ENCODE measurements at places on chromosomes 6 and 20.

DNA sequence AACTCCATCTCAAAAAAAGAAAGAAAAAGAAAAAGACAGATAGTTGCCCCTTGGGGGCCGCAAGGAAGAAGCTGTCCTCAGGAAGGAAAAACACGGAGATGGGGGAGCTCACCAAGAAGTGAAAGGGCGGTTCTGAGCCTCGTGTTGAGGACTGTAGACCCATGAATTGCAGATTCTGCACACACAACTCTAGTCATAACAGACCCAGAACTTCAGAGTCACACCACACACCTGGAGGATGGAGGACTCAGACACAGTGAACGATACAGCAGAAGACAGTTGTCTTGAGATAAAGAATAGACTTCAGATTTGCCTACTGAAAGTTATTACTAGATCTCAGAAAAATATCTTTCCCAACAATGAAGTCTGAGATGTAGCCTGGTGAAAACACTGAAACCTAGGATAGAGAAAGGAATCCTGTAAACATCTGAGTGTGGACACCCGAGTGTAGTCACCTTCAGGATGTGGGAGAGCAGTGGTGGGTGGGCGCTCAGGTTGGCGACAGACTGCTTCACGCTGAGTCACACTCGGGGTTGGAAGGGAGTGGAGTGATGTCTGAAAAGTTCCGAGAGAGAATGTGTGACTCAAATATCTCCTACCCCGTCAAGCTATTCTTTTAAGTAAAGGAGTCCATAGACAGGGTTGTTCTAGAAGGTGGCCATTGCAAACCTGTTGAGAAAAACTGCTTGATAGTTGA is 88.1 kb downstream of the MAP3K4 start:
- H3K36me3 ChIP-seq = peaks cover 3% of the 10 kb centered on the region
- no peaks in the 10 kb centered on the region for H3K4me1 ChIP-seq
- no peak overlapping the region for H3K27ac ChIP-seq
- no peaks in the 10 kb centered on the region for H3K27me3 ChIP-seq
- no peak overlapping the region for H3K4me3 ChIP-seq
- no peak for DNase-seq

GRCh38 chr20:20410678-20411077 is 42.8 kb downstream of the INSM1 start:
- H3K36me3 ChIP-seq = no peaks in the 10 kb centered on the region
- DNase-seq = no peak
- H3K4me3 ChIP-seq = no peak overlapping the region
- H3K27me3 ChIP-seq = no peaks in the 10 kb centered on the region

- H3K4me3 ChIP-seq = no peak overlapping the region
- H3K27me3 ChIP-seq = peaks cover 35% of the 10 kb centered on the region
- H3K27ac ChIP-seq = no peak overlapping the region
- no peaks in the 10 kb centered on the region for H3K4me1 ChIP-seq
- H3K36me3 ChIP-seq = no peaks in the 10 kb centered on the region
These were observed 9.5 kb upstream of the DTNBP1 start for GRCh38 chr6:15672291-15672690.

DNA sequence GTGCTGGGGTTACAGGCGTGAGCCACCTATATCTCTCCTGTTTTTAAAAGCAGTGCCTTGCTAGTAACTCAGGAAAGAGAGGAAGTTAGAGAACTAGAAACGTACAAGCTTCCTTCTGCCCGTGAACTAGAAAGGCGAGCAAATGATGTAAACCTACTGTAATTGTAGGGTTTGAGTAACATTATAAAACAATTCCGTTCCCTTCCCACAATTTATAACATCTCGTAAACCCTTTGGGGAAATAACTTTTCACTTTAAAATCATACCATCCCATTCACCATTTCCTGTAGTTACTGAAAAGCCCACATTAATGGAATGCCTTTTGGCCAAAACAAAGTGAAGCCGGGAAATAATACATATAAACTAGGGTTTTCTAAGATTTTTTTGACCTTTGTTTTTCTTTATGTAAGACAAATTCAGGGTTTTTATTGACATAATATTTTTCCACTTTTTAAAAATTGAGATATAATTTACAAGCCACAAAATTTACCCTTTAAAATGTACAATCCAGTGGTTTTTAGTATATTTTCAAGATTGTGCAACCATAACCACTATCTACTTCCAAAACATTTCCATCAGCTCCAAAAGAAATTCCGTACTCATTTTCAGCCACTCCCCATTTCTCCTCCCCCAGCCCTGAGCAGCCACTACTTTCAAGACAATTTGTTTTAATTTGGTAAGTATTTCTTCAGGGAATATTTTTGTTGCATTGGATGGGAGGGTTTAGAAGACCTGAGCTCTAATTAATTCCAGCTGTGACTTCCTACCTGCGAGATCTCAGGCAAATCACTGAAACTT is 175.1 kb upstream of the PDE10A start:
- peaks cover 5% of the 10 kb centered on the region for H3K4me1 ChIP-seq
- H3K27ac ChIP-seq = no peak overlapping the region

GRCh38 chr6:76682842-76683241 is 610.4 kb upstream of the IMPG1 start:
- H3K27ac ChIP-seq = no peak overlapping the region
- no peak for DNase-seq
- H3K27me3 ChIP-seq = no peaks in the 10 kb centered on the region
- H3K4me1 ChIP-seq = no peaks in the 10 kb centered on the region
- no peaks in the 10 kb centered on the region for H3K36me3 ChIP-seq

DNA sequence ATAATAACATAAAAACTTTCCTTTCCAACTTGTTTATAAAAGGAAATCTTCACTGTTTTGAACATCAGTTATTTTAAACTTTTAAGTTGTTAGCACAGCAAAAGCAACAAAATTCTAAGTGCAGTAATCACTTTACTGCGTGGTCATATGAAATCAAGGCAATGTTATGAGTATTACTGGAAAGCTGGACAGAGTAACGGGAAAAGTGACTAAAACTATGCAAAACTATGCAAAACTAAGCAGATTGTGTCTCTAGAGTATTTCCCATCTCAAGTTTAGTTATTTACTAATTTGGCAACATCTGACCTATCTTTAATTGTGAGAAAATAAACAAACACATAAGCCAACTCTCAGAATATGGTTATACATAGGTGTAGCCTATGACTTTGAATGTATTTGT is 10.9 kb upstream of the ANKEF1 start:
- H3K36me3 ChIP-seq = no peaks in the 10 kb centered on the region
- no peaks in the 10 kb centered on the region for H3K27me3 ChIP-seq
- no peak for DNase-seq
- no peak overlapping the region for H3K27ac ChIP-seq
- no peak overlapping the region for H3K4me3 ChIP-seq
- H3K4me1 ChIP-seq = no peaks in the 10 kb centered on the region

GRCh38 chr6:55917751-55918415 is 42.5 kb upstream of the BMP5 start:
- DNase-seq = no peak
- H3K27ac ChIP-seq = no peak overlapping the region
- H3K4me1 ChIP-seq = peaks cover 10% of the 10 kb centered on the region
- no peaks in the 10 kb centered on the region for H3K27me3 ChIP-seq
- H3K4me3 ChIP-seq = no peak overlapping the region
- no peaks in the 10 kb centered on the region for H3K36me3 ChIP-seq

DNA sequence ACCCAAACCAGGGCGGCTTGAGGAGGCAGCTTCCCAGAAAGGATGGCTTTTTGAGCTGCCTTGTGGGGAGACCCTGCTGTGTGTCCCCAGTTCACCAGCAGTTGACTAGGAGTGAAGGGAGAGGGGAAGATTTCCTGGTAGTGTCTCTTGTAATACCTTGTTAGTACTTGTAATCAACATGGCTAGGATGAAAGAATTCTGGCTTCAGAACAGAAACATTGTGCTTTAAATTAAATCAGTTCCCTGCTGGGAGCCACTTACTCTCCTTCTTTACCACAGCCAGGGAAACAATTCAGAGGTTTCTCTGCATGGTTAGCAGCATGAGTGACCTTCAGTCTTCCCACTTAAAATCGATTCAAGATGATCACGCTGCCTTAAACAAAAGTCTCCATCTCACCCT is 525.4 kb upstream of the ID4 start:
- H3K27ac ChIP-seq = no peak overlapping the region
- DNase-seq = no peak
- H3K27me3 ChIP-seq = no peaks in the 10 kb centered on the region
- no peaks in the 10 kb centered on the region for H3K36me3 ChIP-seq

DNA sequence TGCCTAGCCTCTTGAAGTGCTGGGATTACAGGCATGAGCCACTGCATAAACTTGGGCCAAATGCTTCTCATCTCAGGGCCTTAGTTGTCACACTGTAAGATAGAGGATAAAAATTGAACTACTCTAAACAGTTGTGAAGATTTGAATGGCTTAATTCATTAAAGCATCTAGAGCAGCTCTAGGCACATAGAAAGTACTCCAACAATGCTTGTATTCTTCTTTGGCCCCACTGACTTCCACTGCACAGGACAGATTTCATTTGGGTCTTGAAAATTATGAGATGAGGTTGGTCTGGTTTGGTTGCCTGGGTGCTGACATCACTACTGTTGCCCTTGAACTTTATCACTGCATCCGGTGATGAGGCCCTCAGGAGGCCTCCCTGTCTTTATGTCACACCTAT is 10.0 kb upstream of the HBS1L start:
- no peak for DNase-seq
- no peaks in the 10 kb centered on the region for H3K4me1 ChIP-seq
- H3K27me3 ChIP-seq = no peaks in the 10 kb centered on the region
- no peaks in the 10 kb centered on the region for H3K36me3 ChIP-seq

DNA sequence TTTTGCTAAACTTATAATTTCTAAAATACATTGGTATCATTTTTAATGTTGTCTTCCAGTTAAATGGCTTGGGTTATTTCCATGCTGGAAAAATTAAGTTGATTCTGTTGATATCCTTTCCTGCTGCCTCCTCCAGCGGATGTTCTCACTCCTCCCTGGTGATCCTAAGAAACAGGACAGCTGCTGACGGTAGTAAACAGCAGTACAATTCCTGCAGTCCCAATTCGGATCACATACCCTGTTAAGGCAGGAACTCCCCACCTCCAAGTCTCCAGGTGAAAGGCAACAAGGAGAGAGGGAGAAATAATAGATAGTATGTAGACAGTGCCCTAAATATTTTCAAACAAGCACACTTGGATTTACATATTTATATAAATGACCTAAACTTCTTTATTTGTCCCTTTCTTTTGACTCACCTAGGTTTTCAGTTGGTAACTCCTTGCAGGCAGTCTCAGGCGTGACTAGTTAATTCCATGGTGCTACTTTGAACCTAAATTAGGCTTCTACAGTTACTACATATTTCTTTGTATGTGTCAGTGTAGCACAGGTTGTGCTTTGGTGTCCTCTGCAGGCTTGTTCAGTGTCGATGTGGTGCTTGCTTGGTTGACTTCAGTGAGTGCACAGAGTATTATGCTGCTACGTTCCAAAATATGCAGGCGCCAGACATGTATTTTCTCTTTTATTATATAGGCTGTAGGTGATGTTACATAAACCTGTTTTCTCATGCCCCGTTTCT is 126.0 kb downstream of the ADGRB3 start:
- no peaks in the 10 kb centered on the region for H3K4me1 ChIP-seq
- H3K27ac ChIP-seq = no peak overlapping the region
- H3K4me3 ChIP-seq = no peak overlapping the region
- no peak for DNase-seq

- no peaks in the 10 kb centered on the region for H3K27me3 ChIP-seq
- H3K4me1 ChIP-seq = no peaks in the 10 kb centered on the region
- H3K4me3 ChIP-seq = no peak overlapping the region
- H3K27ac ChIP-seq = no peak overlapping the region
- no peak for DNase-seq
These were observed 23.8 kb upstream of the TAF8 start for GRCh38 chr6:42026540-42026939.

GRCh38 chr20:9294041-9294440 is 220.3 kb upstream of the LAMP5 start:
- no peak for DNase-seq
- H3K4me1 ChIP-seq = no peaks in the 10 kb centered on the region
- no peak overlapping the region for H3K27ac ChIP-seq

DNA sequence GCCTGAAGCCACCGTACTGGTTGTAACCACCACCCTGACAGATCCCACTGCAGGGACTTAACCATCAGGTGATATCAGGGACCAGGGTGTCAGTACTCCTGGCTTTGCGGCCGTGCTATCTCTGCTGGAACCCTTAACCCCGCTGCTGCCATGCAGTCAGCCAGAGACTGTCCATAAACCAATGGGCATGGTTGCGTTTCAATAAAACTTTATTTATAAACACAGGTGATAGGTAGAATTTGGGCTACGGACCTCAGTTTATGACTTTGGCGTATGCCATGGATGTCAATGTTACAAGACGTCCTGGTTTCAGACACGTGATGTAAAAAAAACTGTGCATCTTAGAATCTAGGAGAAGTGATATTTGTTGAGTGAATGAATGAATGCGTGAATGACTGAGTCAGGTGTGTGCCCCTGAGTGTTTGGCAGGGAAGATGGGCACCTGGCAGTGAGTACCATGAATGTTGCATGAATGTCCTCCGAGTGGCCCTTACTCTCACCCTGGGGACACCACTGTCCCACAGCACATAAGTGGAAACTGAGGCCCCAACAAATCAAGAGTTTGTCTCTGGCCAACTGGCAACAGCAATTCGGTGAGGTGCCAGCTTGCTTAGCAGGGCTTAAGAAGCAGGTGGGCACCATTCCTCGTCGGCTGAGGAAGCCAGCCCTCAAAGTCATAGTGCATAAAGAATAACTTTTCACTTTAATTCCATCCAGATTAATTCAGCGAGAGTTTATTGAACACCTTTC is 64.0 kb upstream of the APCDD1L start:
- no peaks in the 10 kb centered on the region for H3K4me1 ChIP-seq
- DNase-seq = no peak
- H3K27ac ChIP-seq = no peak overlapping the region
- H3K27me3 ChIP-seq = no peaks in the 10 kb centered on the region
